ENCODE measurements at places on chromosomes 6 and 20.

DNA sequence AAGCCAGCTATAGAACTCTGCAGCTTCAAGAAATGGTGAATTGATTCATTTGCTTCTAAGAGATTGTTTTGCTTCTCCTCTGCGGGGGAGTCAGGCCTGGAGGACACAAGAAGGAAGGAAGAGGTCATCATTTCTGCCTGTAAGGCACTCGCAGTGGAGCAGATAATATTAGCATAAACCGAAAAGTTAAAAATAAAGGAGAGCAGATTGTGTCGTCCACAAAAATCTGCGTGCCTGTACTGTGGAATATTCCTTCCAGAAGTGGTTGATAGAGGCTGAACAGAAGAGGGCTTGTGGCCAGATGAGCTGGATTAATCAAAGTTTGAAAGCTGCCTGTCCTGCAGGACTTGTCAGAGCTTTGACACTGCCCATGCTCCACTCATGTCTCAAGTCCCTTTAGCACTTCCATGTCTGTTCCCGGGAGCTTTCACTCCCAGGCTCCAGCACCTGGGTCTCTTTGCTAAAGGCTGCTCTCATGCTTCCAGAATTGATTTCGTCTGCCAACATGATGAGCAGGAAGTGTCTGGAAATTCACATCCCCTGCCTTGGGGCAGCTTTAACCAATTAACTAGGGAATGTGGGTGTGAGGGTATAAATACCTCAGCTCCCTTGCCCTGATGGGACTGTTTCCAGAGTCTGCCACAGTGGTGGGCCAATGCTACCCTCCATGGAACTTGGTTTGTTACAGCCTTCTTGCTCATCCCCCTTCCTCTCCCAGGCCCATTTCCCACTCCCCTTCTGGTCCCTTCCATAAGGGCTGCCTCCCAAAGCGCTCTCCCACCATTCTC is 65.1 kb upstream of the STX16 start:
- no peak for DNase-seq

- DNase-seq, result no peak
Measured at GRCh38 chr6:124917769-124918168, 44.5 kb upstream of the RNF217 start.

DNA sequence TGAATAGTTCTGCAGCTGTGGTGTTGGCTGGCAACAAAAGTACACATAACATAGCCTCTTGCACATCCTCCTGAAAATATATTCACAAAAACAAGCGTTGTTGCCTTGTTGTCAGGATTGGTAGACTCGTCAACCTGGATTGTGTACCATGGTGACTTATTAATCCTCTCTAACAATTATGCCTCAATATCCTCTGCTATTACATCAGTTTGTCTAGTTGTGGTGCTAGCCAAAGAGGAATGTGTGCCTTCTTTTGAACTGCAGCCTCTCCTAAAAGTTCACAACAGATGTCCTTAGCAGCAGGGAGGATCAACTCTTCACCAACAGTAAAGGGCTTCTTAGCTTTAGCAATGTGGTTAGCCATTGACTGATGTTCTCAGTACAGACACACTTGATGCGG is 3.6 kb upstream of the SF3B5 start:
- no peak for DNase-seq

- DNase-seq, result no peak
Measured at GRCh38 chr6:36577301-36577700, 16.9 kb upstream of the SRSF3 start.

GRCh38 chr6:164087211-164087610 is 672.7 kb downstream of the QKI start:
- no peak for DNase-seq

GRCh38 chr20:1897541-1897940 is 2.3 kb downstream of the SIRPA start:
- no peak for DNase-seq
